ENCODE measurements at places on chromosomes 16 and 17.

- no peak for DNase-seq
These were observed 27.6 kb upstream of the NXPH3 start for GRCh38 chr17:49548051-49548505.

DNA sequence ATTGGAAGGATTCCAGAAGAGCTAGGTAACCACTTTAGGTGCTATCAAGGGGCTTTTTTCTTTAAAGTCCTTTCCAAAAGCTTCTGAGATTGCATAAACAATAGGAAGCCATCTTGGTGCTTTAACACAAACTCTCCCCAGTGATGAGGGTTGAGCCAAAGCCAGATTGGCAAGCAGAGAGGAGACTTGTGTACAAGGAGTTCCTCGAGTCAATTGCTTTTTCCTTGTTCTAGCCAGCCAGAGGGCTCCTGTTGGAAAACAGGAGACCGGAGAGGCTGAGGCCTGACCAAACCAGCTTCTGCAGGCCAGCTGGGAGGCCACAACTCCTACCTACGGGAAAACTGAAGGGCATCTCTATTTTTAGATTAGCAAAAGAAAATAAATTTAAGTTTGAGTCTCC lies 46.5 kb downstream of the MAPT start:
- DNase-seq, result no peak

- DNase-seq, result no peak
These were observed 37.3 kb downstream of the BCO1 start for GRCh38 chr16:81275795-81276194.

- DNase-seq, result no peak
These were observed 73.6 kb downstream of the IL21R start for GRCh38 chr16:27475561-27475960.

GRCh38 chr17:7782240-7782639 lies 51.8 kb upstream of the KDM6B start:
- DNase-seq, result peak; percentile 21

GRCh38 chr17:4974115-4974670 lies 6.6 kb upstream of the SPAG7 start:
- DNase-seq, result no peak

Measured in inflammatory macrophage treated with lipopolysaccharide for 4 hours (primary cell).